HCT116 (cell line): ENCODE measurements at places on chromosomes 16 and 17.

- DNase-seq = no peak
Observed at GRCh38 chr16:47057630-47057993, 84.1 kb upstream of the DNAJA2 start.

DNA sequence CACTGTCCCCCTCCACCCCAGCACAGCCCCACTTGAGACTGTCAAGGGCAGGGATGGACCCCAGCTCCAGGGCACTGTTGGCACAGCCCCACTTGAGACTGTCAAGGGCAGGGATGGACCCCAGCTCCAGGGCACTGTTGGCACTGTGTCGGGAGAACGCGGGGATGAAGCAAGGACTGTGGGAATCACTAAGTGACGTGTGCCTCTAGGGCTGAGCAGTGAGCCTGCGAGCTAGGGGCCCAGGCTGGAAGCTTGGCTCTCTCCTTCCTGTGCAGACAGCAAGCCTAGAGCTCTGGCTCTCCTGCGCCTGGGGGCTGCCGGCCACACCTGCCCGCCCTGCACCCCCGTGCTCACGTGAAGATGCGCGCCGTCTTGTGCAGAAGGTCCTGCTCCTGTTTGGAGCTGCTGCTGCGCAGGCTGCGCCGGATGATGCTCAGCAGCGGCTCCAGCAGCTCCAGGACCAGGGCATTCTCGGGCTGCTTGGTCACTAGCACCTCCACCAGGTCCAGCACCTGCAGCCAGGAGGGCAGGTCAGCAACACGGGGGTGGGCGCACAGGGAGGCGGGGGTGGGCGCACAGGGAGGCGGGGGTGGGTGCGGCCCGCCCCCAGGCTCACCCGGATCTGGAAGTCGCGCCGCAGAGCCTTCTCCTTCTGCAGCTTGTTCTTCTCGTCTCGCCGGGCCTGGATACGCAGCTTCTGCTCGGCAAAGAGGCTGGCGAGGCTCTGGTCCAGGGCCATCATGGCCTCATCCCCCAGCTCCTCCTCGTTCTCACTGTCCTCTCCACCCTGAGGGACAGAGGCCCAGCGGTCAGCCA, 10.8 kb downstream of the MYBBP1A start:
- DNase-seq = no peak

DNA sequence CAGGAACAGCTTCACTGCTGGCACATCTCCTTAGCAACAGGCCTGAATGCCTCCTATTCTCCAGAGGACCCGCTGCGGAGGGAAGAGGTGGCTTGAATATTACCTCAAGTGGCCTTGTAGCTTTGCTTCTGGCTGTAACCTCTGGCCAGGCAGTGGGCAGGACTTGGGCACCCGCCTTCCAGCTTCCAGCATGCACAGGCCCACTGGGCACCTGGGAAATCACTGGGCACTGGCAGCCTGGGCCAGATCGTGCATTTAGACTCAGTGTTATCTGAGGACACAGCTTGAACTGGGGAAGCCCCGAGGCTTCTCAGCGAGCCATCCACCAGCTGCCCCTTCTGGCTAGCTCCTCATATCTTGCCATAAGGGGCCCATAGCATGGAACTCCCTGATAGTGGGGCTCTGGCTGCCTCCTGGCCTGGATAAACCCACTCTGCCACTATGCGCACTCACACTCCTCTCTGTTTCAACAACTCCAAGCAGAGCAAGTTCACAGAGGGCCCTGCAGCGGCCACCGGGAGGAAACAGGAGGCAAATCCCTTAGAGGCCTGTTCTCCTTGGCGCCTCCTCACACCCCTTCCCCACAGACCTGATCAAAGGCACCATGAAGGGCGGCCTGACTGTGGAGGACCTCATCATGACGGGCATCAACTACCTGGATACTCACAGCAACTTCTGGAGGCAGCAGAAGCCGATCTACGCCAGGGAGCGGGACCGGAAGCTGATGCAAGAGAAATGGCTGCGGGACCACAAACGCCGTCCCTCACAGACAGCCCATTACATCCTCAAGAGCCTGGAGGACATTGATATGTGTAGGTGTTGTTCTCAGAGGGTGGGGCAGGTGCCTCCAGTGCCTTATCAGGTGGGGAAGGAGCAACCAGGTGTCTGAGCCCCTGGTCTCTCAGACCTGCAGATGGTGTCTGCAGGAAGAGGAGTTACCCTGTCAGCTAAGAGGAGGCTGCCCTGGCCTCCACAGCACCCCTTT, 7.8 kb downstream of the ODAD4 start:
- no peak for DNase-seq

DNA sequence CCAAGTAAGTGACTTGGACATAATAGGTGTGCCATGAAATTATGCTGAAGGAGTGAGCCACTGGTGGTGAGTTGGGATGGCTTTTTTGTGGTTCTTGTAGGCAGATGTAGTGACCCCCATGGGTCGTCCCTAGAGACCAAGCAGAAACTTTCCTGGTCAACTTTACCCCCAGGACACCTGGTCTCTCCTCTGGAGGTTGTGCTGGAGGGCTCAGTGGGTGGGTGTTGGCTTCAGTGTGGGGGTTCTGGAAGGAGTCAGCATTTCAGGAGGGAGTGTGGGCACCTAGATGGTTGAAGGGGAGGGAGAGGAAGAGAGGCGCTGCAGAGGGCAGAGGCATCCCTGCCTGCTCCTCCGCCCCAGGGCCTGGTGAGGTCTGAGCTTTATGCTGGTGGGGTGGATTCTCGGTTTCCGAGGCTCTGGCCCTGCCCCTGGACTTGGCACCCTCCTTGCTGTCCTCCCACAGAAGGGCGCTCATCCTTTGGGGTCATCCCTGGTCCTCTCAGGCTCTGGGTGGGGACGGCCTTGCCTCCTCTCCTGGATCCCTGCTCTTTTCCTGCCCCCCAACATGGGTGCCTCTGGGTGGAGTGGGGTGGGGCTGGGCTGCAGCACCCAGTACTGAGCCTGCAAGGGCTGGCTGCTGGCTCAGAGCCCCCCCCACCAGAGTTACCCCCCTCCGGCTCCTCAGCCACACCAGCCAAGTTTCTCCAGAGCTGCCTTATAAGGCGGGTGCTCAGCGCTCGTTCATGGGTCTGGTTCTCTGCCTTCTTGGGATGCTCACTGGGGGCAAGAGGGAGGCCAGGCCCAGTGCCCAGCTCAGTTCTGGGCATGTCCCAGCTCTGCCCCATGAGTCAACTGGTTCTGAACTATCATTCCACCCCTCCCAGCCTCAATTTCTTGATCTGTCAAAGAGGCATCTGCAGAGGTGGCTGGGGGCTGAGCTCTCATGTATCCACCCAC, 266.8 kb downstream of the SEC14L1 start:
- no peak for DNase-seq

- DNase-seq = no peak
Observed at GRCh38 chr16:85363881-85364280, 249.2 kb upstream of the GSE1 start.

GRCh38 chr16:88965411-88965810, 11.6 kb downstream of the CBFA2T3 start:
- DNase-seq = no peak

DNA sequence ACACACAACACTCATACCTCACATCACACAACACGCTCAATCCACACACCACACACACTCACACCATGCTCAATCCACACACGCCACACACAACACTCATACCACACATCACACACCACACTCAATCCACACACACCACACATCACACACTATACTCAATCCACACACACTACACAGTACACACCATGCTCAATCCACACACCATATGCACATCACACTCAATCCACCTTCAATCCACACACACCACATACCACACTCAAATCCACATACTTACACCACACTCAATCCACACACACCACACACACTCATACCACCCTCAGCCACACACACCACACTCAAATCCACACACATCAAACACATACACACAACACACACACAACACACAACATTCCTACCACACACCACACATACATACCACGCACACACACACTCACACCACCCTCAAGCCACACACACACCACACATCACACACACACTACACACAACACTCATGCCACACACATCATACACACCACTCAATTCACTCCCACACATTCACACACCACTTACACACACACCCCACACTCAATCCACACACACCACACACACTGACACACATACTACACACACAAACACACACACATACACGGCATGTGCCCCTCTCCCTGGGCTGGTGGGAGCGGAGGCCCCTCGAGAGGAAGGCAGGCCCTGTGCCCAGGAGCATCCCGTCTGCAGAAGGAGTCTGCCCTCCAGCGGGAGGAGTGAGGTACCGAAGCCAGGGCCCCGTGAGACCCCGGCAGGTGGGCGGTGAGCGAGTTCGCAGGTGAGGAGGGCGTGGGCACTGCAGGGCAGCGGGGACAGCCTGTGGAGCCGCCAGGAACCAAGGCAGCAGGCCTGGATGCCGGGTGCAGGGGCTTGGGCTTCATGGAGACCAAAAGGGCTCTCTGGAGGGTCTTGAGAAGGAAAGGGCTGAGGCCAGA, 33.1 kb upstream of the RPTOR start:
- DNase-seq = no peak

DNA sequence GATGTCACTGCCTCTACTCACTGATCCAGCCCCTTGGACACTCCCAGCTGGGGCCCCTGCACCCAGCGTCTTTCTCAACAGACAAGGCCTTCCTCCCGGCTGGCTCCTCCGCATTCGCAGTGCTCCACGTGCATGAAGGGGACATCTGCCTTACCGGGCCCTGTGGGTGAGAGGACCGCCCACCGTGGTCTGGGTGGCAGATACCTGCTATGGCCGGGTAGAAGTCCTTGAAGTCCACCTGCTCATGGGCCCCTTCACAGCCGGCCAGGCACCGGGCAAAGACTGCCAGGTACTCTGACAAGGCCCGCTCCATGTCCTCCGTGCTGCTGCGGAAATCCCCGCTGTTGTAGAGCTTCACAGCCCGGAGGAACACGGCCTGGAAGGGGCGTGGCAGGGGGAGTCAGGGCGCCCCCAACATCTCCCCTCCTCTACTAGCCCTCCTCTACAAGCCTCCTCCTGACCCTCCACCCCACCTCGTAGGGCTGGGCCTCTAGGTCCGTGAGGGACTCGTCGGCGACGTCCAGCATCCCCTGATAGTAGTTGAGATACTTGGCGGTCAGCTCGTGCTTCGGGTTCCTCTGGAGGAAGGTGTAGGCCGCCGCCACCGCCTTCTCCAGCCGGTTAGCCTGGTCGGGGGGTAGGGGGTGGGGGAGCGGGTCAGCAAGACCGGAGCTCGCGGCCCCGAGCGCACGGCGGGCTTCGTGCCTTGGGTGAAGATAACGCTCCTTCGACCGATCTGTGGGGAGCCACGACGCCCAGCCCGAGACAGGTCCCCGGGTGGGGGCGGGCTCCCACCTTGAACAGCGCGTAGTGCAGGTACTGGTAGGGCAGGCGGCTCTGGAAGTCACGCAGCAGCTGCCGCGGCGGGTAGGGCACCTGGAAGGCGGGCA, 845 bp downstream of the P3H4 start:
- DNase-seq = no peak

GRCh38 chr17:63679214-63679613, 20.7 kb downstream of the LIMD2 start:
- DNase-seq = no peak

DNA sequence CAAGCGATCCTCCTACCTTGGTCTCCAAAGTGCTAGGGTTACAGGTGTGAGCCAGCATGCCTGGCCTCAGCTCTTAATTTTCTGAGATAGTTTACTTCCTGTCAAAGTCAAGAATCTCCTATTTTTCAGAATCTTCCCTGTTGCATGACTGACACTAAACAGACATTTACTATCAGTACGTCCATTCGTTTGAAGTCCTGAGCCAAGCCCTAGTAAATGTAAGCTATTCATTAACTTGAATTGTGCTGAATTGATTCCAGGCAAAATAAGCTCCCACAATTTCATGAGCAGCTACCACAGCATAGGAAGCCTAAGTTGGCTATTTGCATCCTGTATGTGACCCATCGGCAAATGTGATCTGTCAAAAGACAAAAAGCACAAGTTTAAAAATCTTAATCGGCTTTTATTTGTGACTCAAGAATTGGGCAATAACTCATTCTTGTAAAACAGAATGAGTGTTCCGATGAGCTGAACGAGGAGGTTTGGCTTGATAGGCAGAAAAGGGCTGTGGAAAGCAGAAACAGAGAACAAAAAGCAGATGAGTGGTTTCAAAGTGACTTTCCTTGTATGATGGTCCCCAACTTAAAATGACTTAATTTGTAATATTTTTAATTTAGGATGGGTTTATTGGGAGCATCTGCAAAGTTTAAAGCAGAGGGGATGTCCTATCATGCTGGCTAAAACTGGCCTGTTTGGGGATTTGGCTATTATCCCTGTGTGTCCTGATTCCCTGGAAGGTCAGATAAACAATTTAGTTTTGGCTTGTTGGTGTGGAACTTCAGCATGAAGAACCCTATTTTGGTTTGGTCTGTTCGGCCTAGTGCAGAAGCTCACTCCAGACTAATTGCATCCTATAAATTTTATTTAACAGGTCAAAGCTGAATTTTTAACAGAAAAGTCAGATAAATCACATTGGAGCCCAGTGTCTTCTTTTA, 14.2 kb downstream of the RNF112 start:
- DNase-seq = no peak

DNA sequence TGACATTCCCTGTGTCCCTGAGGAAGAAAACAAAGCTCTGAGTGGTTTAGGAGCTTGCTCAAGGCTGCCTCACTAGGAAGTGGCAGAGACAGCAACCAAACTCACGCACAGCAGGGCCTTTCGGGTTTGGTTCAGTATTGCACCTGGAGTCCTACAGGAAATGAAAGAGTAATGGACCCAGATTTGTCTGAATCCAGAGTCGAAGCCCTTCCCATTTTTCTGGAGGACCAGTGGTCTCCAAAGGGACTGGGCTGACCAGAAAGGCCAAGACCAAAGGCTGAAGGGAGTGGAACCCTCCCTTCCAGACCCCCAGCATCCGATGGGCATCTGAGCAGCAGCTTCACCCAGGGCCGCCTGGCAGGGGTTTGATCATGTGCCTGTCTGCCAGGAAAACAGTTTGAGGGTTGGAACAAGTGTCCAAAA, 85.5 kb upstream of the RPL38 start:
- DNase-seq = no peak

GRCh38 chr16:65634291-65634690, 512.4 kb upstream of the CDH11 start:
- DNase-seq = no peak

DNA sequence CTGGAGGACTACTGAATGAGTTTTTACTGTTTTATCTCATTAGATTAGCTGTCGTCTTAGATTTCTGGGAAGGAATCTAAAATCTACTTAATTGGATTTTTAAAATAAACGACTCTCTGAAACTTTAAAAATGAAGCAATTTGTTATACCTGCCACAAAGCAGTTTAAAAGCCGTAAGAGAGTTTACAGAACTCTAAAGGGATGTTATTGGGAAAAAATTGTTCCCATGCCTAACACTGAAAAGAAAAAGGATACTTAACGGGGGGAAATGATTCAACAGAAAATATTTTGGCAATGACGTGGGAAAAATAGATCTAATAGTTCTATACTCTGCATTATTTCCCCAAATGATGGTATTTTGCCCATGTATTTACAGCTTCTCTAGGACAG, 27.0 kb downstream of the ARHGAP17 start:
- DNase-seq = no peak

GRCh38 chr17:45246861-45247428, 14.9 kb downstream of the SPATA32 start:
- no peak for DNase-seq

DNA sequence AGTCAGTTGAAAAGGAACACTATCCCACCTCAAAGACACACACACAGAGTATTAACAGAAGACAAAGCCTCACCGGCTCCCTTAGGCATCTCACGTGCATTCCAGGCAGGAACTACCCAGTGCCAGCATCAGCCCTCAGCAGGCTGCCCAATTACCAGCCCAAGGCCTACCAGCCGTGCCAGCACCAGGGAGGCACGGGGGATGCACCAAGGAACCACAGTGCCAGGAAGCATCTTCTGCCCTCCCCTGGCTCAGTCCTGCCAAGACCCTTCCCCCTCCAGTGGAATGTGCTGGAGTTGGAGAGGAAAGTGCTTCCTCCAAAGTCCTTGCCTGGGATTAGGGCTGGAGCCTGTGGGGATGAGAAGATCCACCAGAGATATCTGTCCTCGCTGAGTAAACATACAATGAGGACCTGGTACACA, 11.0 kb upstream of the KRT19 start:
- DNase-seq = no peak
